ENCODE measurements at places on chromosomes 13 and 19.

DNA sequence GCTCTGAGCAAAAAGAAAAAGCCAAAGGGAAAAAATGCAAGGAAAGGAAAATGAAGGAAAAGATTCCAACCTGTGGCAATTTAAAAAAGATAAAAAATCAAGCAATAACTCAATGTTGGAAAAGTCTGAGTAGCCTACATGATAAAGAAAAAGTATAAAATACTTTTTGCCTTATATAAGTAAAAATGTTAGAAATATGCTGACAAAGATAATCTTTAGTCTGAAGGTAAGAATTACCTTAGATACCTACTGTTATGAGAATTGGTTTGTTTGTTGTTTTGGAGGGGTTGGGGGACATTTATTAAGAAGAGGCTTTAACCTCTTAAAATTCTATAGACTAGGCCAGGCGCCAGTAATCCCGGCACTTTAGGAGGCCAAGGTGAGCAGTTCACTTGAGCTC lies 29.7 kb upstream of the CPB2 start:
- no peak for DNase-seq

DNA sequence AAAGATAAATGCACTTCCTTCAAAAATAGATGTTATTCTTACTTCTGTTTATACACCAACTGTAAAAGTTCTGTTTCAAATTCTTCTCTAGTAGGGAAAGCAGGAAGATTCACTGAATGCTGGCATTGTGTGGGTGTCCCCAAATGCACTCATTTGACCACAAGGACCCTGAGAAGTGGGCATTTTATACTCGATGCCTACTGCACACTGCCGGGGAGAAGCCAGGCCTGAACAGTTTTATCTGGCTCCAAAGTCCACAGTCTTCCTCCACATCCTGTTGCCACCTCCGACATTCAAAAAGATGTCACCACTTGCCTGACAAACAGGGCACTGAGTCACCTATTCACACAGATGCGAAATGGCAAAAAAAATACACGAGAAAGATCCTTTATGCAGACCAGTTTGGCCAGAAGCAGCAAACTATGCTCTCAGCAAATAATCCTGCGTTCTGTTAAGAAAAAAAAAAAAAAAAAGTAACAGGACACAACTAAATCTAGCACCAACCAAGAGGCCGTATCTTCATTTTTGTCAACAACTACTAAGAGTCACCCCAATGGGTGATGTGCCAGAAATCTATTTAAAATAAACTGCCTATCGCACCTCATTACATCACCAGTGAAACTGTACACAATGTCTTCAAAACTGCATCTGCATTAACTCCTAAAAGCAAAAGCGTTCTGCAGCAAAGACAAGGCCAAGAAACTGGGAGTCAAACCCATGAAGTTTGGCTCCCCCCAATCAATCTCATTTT lies 6.2 kb downstream of the ZC3H4 start:
- no peak for DNase-seq

DNA sequence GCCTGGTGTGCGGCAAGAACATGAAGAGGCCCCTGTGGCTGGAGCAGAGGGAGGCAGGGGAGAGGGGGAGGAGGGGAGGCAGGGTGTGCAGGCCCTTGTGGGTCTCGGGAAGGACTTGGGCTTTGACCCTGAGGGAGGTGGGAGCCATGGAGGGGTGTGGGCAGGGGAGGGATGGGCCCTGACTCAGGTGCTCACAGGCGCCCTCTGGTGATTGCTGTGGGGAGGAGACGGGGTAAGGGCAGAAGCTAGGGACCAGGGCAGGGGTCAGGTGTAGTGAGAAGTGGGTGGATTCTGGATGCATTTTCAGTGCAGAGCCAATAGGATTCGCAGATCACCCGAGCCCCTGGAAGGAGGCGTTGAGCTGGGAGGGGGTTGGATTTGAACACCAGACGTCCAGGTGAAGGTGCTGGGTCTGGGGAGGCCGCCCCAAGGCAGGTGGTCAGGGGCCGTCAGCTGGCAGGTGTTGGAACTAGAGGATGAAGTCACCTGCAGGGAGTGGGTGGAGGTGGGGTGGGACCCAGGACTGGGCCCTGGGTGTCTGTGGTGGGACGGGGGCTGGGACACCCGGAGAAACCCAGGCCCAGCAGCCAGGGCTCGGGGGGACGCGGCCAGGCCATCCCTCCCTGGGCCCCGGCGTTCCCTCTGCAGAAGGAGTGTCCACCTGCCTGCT lies 185.4 kb downstream of the KDM4B start:
- peak; percentile 33 for DNase-seq

- DNase-seq: no peak
Observed at GRCh38 chr19:17348700-17349099, 11.3 kb downstream of the GTPBP3 start.

- peak; percentile 31 for DNase-seq
Observed at GRCh38 chr19:18205200-18205892, 1.5 kb upstream of the RAB3A start.

DNA sequence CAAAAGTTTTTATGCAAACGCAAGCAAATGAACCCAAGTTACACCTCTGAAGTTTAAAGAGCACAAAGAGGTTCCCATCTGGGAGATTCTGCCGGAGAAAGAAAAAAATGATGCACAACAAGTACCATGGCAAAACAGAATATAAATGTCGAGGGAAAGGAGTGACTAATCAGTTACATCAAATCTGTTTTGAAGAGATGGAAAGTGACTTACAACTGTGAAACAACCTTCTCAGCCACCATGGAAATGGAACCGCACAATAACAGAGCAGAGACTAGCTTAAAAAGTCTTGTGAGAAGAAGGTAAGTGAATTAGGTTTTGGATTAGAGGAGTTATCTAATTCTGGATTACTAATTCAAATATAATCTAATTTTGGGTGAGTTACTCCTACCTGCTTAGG lies 2.4 kb downstream of the HSPH1 start:
- DNase-seq: no peak

GRCh38 chr19:50562996-50563395 lies 5.2 kb downstream of the LRRC4B start:
- no peak for DNase-seq

- DNase-seq: no peak
Observed at GRCh38 chr13:22201375-22201925, 530.6 kb downstream of the FGF9 start.

GRCh38 chr13:110421061-110421460 lies 114.0 kb downstream of the COL4A2 start:
- no peak for DNase-seq

GRCh38 chr19:52566588-52566987 lies 3.5 kb upstream of the ZNF701 start:
- DNase-seq: no peak

GRCh38 chr13:97258801-97259200 lies 36.7 kb downstream of the MBNL2 start:
- DNase-seq: no peak

- no peak for DNase-seq
Observed at GRCh38 chr13:66826398-66826797, 403.7 kb downstream of the PCDH9 start.

DNA sequence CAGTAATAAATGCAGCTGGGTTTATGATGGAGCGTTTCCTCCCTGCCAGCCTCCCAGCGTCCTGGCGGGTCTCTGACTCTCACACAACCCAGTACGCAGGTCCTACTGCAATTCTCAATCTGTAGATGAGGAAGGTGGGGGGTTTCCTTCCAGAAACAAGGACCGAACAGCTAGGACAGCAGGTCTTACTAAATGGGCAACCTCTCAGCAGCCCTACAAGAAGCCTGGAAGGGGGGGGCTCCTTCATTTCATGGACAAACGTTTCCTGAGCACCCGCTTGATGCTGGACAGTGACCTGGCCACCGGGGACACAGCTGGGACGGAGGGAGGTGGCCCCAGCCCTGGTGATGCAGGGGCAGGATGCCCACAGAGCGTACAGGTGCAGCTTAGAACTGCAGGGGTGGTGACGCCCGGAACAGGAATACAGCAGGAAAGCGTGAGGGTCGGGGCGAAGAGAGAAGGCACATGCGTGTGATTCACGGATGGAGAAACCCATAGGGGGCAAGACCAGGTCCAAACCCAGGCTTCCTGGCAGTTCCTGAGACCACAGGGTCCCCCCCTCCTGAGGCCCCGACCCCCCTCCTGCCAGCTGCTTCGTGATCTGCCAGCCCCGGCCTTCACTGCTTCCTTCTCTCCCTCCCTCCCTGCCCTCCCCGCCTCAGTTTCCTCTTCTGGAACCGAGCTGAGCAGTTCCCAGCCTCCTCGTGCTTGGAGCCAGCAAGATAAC lies 732 bp upstream of the C2CD4C start:
- no peak for DNase-seq

- no peak for DNase-seq
Observed at GRCh38 chr13:114068656-114069318, 63.6 kb downstream of the RASA3 start.

DNA sequence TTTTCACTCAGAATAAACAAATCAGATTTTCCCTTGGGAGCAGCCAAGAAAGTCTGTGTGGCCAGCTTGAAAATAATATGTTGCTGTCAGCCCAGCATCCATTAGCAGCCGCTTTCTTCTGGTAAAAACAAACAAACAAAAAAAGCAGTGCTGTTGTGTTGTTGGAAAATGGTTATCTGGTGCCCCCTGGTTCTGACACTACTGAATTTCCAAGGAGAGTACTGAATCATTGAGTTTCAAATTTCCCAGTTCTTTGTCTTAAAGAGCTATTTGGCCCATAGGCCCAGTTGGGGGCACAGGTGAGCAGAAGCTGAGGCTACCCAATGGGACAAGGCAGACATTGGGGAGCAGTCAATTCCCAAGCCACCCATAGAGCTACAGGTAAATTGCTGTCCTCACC lies 995.9 kb downstream of the UQCRFS1 start:
- no peak for DNase-seq

- no peak for DNase-seq
Observed at GRCh38 chr13:31965361-31966066, 66.1 kb upstream of the FRY start.

- DNase-seq: no peak
Observed at GRCh38 chr13:62687732-62688131, 1272.1 kb upstream of the PCDH20 start.

Data from effector CD8-positive, alpha-beta T cell (primary cell).